Activated T-cell treated with anti-CD3 and anti-CD28 coated beads, Interleukin-2, amount 50 U/mL, for 72 hours (primary cell): ENCODE measurements at places on chromosomes 2 and 18. TPM values are rescaled to one million over a fixed set of nuclear protein-coding genes. Genes with fewer than 3 reads are reported as not detected.
A peak's percentile ranks its signal among the peaks of the same experiment; 100 is the strongest.

TXNDC2 gene
- not detected for total RNA-seq

- no peak overlapping the region for H3K4me3 ChIP-seq
- H3K4me1 ChIP-seq: no peaks in the 10 kb centered on the region
- H3K27ac ChIP-seq: no peak overlapping the region
- DNase-seq: no peak
- peaks cover 16% of the 10 kb centered on the region for H3K27me3 ChIP-seq
Observed at GRCh38 chr18:58064406-58064998, 20.5 kb downstream of the NEDD4L start.

GRCh38 chr2:75088791-75089190, 110.5 kb downstream of the TACR1 start:
- DNase-seq: no peak
- H3K4me3 ChIP-seq: no peak overlapping the region
- H3K36me3 ChIP-seq: no peaks in the 10 kb centered on the region
- no peak overlapping the region for H3K27ac ChIP-seq
- H3K27me3 ChIP-seq: no peaks in the 10 kb centered on the region

DNA sequence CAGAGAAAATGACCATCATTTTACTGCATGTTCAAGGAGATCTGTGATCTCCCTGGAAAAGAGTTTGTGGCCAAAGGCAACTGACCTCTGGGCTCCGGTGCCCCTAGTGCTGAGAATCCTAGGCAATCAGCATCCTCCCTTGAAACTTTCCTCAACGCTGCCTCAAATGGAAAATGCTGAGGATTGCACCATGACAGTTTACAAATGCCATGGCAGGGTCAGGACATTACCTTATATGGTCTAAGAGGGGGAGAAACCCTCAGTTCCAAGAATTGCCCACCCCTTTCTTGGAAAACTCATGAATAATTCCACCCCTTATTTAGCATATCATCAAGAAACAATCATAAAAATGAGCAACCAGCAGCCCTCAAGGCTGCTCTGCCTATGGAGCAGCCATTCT, 48.3 kb downstream of the ALPK2 start:
- peaks cover 2% of the 10 kb centered on the region for H3K36me3 ChIP-seq
- peaks cover 37% of the 10 kb centered on the region for H3K4me1 ChIP-seq
- no peak overlapping the region for H3K4me3 ChIP-seq
- no peak for DNase-seq
- peaks cover 30% of the 10 kb centered on the region for H3K27me3 ChIP-seq

- no peaks in the 10 kb centered on the region for H3K27me3 ChIP-seq
- peaks cover 4% of the 10 kb centered on the region for H3K36me3 ChIP-seq
- H3K4me1 ChIP-seq: no peaks in the 10 kb centered on the region
- DNase-seq: no peak
Observed at GRCh38 chr18:27711382-27711781, 465.5 kb downstream of the CDH2 start.

GRCh38 chr18:65897292-65897691, 146.5 kb downstream of the CDH7 start:
- H3K27me3 ChIP-seq: no peaks in the 10 kb centered on the region
- no peak for DNase-seq
- H3K36me3 ChIP-seq: no peaks in the 10 kb centered on the region
- no peak overlapping the region for H3K27ac ChIP-seq
- H3K4me1 ChIP-seq: no peaks in the 10 kb centered on the region

DNA sequence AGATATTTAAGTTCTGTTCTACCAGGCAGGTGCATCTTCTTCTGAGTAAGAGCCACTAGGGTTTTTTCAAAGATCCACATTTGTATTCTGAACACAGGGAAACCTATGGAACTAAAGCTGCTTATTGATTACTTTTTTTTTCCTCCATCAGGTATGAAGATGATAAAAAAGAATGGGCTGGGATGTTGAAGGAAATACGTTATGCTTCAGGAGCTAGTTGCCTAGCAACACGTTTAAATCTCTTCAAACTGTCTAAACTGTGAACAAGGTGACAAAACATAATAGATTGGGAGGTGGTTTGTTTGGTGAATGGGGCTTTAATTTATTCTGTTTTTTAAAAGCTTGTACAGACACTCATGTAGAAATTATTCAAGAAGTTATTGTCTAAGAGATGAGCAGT, 15.9 kb downstream of the KLHL41 start:
- no peaks in the 10 kb centered on the region for H3K4me1 ChIP-seq
- no peak overlapping the region for H3K27ac ChIP-seq
- DNase-seq: no peak
- no peaks in the 10 kb centered on the region for H3K27me3 ChIP-seq

DNA sequence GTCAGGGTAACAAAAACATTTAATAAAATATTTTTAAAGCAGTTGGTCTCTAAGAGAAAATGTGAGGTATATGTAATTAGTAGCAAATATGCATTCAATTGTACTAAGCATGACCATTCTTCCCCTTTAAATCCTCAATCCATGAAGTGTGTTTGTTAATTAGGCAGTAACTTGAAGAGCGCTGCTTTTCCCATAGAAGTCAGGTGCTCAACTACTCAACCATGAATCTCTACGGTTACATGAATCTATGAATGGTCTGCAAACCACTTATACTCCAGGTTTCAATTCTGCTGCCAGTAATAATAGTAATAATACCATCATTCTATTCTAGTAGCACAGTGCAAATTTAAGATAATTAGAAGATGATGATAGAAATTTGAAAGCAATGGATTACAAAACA, 55.8 kb downstream of the SLC8A1 start:
- no peaks in the 10 kb centered on the region for H3K36me3 ChIP-seq
- no peak overlapping the region for H3K27ac ChIP-seq
- no peak overlapping the region for H3K4me3 ChIP-seq
- peaks cover 8% of the 10 kb centered on the region for H3K27me3 ChIP-seq
- H3K4me1 ChIP-seq: peaks cover 11% of the 10 kb centered on the region

DNA sequence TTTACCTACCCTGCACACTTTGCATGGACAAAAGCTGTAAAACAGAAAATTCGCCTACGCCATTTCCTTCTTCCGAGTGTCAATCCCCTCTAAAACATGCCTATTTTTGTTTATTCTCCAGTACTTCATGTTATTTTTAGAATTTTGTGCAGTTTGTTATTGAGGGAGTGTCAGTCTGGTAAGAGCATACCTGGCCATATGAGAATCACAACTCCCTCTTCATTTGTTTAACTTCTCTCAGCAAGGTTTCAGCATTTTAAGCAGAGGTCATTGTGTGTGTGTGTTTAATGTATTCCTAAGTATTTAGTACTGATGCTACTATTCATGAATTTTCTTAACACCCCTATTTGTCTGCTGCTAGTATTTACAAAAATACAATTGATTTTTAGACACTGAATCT, 49.4 kb downstream of the SMAD2 start:
- peak overlapping the region; percentile 24 for H3K27ac ChIP-seq
- no peak overlapping the region for H3K4me3 ChIP-seq
- no peak for DNase-seq
- peaks cover 9% of the 10 kb centered on the region for H3K36me3 ChIP-seq

DNA sequence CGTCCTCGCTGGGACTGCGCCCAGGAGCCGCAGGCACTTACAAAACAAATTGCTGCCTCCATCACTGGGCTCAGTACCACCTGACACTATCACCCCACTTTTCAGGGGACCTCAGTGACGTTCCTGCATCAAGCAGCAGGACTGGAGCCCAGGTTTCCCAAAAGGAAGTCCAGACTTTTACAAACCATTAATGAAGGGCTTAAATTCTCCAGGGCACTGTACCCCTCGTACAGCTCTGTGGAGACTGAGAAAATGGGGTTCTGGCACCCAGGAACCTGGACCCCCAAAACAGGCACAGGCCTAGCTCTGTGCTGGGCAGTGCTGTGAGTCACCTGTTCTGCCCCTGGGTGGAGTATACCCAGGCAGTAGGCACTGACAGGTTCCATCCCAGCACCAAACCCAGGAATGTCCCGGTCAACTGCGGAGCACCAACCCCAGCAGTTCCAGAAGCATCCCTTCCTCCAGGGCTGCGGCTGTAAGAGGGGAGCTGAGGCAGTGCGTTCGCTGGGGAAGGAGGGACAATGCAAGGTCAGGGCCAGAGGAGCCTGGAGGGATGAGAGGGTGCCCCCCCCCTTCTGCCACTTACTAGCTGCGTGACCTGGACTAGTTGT, 24.6 kb upstream of the NOTO start:
- no peak overlapping the region for H3K27ac ChIP-seq
- H3K4me1 ChIP-seq: peaks cover 33% of the 10 kb centered on the region
- H3K36me3 ChIP-seq: no peaks in the 10 kb centered on the region
- DNase-seq: no peak
- peaks cover 63% of the 10 kb centered on the region for H3K27me3 ChIP-seq
- peak overlapping the region; percentile 93 for H3K4me3 ChIP-seq

GRCh38 chr2:217789736-217790181, 213.0 kb downstream of the TNS1 start:
- no peaks in the 10 kb centered on the region for H3K36me3 ChIP-seq
- DNase-seq: no peak

GRCh38 chr2:209314653-209315052, 109.2 kb upstream of the MAP2 start:
- no peak overlapping the region for H3K27ac ChIP-seq
- H3K36me3 ChIP-seq: no peaks in the 10 kb centered on the region
- no peak for DNase-seq
- H3K4me1 ChIP-seq: no peaks in the 10 kb centered on the region
- H3K27me3 ChIP-seq: no peaks in the 10 kb centered on the region

- no peaks in the 10 kb centered on the region for H3K4me1 ChIP-seq
- peaks cover 7% of the 10 kb centered on the region for H3K27me3 ChIP-seq
- no peak overlapping the region for H3K4me3 ChIP-seq
- no peaks in the 10 kb centered on the region for H3K36me3 ChIP-seq
- no peak for DNase-seq
- no peak overlapping the region for H3K27ac ChIP-seq
Observed at GRCh38 chr18:49980896-49981295, 167.6 kb upstream of the ACAA2 start.

DNA sequence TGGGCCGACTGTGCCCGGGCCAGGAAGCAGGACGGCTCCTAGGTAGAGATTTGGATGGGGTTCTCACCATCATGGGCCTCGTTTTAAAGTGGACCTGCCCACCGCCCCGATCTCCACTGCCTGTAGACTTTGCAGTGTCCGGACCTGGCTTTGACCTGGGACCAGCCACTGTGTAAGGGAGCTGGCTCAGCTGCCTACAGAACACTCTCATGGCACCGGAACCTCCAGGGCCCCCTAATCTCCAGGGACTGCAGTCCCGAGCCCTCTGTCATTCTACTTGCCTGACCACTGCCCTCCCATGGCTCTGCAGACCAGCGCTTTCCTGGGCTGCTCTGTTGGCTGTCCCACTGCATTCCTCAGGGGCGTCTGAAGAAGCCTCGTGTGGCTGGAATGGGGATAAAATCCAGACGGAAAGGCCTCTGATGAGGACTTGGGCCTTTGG, 120.8 kb downstream of the GLI2 start:
- no peaks in the 10 kb centered on the region for H3K27me3 ChIP-seq
- H3K4me1 ChIP-seq: no peaks in the 10 kb centered on the region
- H3K36me3 ChIP-seq: no peaks in the 10 kb centered on the region
- H3K27ac ChIP-seq: no peak overlapping the region
- no peak overlapping the region for H3K4me3 ChIP-seq

- H3K27me3 ChIP-seq: no peaks in the 10 kb centered on the region
- no peaks in the 10 kb centered on the region for H3K36me3 ChIP-seq
- no peak overlapping the region for H3K27ac ChIP-seq
- no peaks in the 10 kb centered on the region for H3K4me1 ChIP-seq
Observed at GRCh38 chr2:35408320-35408719, 947.3 kb upstream of the CRIM1 start.

TEX44 gene
- not detected for total RNA-seq

DNA sequence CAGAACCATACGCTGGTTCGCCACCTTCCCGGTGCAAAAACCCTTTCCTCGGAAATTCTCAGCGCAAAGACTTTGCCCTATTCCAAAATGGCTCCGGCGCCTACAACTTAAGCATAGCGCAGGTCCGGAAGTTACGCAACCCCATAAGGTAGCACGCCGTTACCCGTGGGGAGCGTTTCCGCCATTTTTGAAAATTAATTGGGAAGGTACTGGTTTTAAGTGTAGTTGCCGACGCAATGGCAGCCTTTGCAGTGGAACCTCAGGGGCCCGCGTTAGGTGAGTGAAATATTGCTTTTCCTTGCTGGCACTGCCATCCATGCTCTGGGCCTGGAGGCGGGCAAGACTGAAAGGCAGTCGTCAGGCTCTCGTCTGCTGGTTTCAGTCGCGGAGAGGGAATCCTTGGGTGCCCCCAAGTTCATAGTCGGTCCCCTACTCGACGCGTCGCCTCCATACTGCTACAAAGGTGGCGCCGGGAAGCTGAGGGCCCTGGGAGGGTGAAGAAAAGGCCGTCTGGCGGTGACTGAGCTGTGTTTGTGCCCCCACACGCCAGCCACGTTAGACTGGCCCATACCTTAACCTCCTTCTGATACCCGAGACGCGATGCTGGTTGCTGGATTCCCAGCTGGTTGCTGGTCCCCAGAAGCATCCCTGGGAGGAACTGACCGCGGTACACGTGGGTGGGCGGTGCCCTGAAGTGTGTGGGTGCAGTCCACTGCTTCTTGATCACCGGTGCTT, at the start of gene NUP35:
TSS of gene NUP35 (plus strand) at position 222 of the 735 bp plus-strand sequence. CDS start at position 237, 15 bp downstream.
- peak within 1 kb of the TSS; percentile 95 for H3K27ac ChIP-seq
- peaks cover 21% of the 10 kb centered on the region for H3K27me3 ChIP-seq
- peaks cover 1% of the 10 kb centered on the region for H3K36me3 ChIP-seq
- H3K4me3 ChIP-seq: peak within 1 kb of the TSS; percentile 91
- peak; percentile 84 for DNase-seq
- peaks cover 43% of the 10 kb centered on the region for H3K4me1 ChIP-seq

GRCh38 chr2:31762085-31762484, 181.3 kb upstream of the SRD5A2 start:
- H3K4me3 ChIP-seq: no peak overlapping the region
- DNase-seq: no peak
- H3K27ac ChIP-seq: no peak overlapping the region
- H3K27me3 ChIP-seq: no peaks in the 10 kb centered on the region
- H3K4me1 ChIP-seq: no peaks in the 10 kb centered on the region

- H3K27me3 ChIP-seq: peaks cover 8% of the 10 kb centered on the region
- no peak for DNase-seq
- H3K27ac ChIP-seq: no peak overlapping the region
- H3K36me3 ChIP-seq: peaks cover 2% of the 10 kb centered on the region
Observed at GRCh38 chr2:149049142-149049541, 10.6 kb downstream of the LYPD6B start.

DNA sequence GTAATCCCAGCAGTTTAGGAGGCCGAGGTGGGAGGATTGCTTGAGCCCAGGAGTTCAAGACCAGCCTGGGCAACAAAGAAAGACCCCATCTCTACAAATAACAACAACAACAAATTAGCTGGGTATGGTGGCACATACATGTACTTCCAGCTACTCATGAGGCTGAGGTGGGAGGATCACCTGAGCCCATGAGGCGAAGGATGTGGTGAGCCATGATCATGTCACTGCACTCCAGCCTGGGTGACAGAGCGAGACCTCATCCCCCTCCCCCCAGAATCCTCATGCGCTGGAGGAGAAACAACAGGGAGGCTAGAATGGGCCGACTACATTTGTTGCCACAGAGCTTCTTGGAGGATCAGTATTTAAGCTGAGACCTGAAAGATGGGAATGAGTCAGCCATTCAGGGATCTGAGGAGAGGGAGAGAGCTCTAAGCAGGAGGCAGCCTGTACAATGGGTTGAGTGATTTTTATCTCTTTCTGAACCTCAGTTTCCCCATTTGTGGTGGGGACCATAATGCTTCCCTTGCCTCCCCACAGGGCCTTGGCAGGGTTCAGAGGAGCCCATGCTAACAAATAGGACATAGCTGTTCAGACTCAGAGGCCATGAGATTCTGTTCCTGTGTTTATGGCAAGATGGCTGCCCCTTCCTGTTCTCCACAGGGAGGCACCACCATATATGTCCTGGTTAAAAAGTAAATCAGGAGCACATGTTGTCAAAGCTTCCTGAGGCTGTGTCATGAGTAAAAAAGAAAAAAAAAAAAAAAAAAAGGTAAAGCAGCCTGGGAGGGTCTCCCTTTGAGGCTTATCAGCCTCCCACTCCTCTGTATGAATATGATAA, 131.4 kb upstream of the HAAO start:
- no peak for DNase-seq
- H3K36me3 ChIP-seq: no peaks in the 10 kb centered on the region
- no peak overlapping the region for H3K27ac ChIP-seq
- H3K4me3 ChIP-seq: no peak overlapping the region
- H3K27me3 ChIP-seq: no peaks in the 10 kb centered on the region
